Neural progenitor cell (in vitro differentiated cells): ENCODE measurements at places on chromosomes 16 and 17.

GRCh38 chr17:48247603-48248002, 140.0 kb downstream of the SNX11 start:
- DNase-seq: no peak

DNA sequence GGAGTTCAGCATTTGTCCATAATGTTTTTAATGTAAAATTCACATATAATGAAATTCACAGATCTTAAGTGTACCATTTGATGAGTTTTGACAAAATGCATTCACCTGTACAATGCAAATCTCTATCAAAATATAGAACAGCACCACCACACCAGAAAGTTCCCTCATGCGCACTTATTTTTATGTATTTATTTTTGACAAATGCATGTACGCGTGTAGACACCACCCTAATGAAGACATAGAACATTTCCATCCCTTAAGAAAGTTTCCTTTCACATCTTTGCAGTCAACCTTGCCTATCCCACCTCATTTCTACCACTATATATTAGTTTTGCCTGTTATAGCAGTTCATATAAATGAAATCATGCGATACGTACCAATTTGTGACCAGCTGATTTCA, 15.6 kb upstream of the IL4R start:
- no peak for DNase-seq

GRCh38 chr17:62110923-62111484, 45.9 kb upstream of the MED13 start:
- DNase-seq: no peak

DNA sequence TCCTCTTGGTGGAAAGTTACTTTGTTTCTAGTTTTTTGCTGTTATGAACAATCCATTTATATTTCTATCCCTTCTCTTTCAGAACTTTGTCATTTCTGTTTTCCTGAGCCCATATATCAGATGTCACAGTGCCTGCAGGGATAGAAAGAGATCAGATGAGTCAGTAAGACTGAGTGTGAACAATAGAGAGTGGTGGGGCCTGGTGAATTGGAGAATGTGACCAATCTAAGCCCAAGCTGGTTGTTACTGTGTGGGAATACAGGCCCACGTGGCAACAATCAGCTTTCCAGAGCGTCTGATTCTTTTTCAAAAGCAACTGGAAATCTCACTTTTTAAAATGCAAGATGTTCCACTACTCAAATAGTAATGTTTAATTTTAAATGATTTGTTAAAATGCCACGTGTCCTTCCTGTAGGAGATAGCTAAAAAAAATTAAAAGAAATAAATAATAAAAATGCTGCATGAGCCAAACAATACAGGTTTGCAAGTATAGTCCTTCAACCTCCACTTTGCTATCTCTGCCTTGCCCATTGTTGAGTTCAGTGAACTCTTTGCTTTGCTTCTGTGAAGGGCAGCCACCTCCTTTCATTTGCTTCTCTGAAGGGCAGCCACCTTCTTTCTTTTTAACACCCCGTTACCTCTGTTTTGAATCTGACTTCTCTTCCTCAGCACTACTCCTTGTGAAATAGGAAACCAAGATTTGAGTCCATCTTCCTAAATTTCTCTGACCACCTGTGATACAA, 9.6 kb downstream of the DCTN5 start:
- peak; percentile 24 for DNase-seq

DNA sequence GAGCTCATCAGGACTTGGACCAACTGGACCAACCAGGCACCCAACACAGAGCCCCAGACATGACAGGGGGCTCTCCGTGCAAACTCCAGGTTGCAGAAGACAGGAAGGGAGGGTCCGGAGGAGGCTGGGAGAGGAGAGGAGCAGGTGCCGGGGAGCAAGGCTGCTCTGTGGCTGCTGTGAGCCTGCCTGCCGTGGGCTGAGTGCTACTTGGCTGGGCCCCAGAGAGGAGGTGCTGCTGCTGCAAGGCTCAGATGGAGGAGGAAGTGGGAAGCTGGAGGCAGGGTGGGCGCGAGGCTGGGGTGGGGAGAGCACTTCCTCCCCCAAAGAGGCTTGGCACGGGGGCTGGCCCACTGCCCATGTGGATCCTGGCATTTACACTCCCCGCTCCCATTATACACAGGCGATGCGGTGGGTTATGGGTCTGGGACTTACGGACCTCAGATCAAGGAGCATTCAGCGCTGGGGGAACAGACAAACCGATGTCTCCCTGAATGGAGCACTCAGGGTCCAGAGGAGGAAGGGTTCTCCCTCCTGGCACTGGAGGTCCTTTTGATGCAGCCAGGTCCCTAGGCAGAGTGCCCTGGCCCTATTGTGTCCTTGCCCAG, 15.9 kb downstream of the EPOP start:
- no peak for DNase-seq
